ENCODE measurements at places on chromosomes 1 and 21.

GRCh38 chr1:4853904-4854303 lies 199.5 kb downstream of the AJAP1 start:
- no peak for DNase-seq

GRCh38 chr1:94532077-94532476 lies 9.5 kb downstream of the F3 start:
- no peak for DNase-seq

- DNase-seq: no peak
Measured at GRCh38 chr1:23357138-23357908, 12.3 kb downstream of the ZNF436 start.

- DNase-seq: no peak
Measured at GRCh38 chr1:36083635-36084496, at the start of gene TEKT2. Gene TEKT2 (plus strand): TSS chr1:36084094. CDS start chr1:36084922, 828 bp downstream.

DNA sequence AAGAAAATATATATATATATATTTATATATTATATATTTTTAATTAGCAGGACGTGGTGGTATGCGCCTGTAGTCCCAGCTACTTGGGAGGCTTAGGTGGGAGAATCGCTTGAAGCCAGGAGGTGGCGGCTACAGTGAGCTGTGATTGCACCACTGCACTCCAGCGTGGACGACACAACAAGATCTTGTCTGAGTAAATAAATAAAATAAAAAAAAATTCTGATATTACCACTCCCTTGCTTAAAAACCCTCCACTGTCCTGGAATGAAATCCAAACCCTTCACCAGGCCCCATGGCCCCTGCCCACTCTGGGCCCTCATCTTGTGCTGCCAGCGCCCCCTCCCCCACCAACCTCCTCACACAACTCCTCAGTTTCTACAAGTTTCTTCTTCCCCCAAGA lies 1.7 kb upstream of the ECE1 start:
- no peak for DNase-seq

DNA sequence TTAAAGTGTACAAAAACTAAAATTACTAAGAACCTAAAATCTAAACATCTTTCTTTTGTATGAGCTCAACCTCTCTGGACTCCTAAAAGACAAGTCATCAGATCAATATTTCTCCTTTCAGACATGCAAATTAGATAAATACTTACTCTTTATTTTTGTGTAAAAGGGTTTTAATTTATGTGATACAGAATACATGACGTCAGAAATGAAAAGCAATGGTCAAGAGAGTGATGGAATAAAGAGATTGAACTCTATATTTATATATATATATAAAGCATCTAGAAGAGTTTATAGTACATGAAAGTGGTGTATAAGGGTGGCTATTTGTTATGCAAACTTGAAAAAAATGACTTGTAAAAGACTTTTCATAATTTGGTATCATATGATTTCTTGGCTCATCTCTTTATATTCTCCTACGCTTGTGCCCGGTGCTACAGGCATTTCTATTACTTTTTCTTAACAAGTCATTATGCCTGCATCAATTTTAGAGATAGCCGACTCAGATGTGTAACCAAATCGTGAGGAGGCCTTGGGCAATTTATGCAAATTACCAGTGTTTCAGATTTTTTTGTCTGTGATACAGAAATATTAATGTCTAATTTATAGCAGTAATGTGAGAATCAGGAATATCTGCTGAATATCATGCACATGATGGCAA lies 186.0 kb upstream of the OLFM3 start:
- DNase-seq: no peak

DNA sequence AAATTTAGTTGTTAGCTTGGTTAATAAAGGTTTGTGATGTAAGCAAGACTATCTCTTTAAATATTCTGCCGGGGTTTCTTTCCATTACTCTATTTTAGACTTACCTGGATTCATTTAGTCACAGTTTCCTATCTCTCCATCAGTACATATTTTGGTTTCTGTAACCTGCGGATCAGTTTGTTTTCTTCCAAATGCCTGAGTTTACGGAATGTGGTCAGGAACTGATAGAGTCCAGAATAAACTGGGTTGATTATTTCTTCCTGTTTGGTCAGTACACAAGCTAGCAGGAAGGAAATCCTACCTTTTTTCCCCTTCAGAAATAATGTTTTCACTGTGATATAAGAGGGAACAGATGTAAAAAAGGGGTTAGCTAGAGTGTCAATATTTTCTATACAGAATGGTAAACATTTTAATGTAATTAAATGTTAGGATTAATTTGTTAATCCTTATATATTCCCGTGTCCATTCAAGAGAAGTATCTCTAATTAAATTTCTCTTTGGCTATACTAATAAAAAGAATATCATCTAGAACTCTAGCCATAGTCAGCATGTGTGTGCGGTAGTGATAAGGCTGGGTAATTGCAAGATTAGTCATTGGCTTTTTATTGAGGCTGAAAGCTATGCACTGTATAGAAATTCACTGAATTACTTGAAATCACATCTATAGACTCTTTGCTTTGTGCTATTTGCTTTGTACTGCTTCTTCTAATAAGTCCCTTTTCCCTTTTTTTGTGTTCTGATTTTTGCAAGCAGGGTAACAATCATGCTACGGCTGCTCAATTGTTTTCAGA lies 144.7 kb upstream of the ADGRL4 start:
- DNase-seq: no peak

GRCh38 chr1:238177351-238177750 lies 286.6 kb upstream of the ZP4 start:
- no peak for DNase-seq

GRCh38 chr21:39111931-39112550 lies 71.2 kb downstream of the PSMG1 start:
- DNase-seq: no peak

- DNase-seq: no peak
Measured at GRCh38 chr1:116064616-116065015, 46.6 kb upstream of the MAB21L3 start.

GRCh38 chr1:154198756-154199562 lies 7.1 kb upstream of the TPM3 start:
- DNase-seq: no peak

- no peak for DNase-seq
Measured at GRCh38 chr1:58779059-58779754, 4.6 kb downstream of the JUN start.

DNA sequence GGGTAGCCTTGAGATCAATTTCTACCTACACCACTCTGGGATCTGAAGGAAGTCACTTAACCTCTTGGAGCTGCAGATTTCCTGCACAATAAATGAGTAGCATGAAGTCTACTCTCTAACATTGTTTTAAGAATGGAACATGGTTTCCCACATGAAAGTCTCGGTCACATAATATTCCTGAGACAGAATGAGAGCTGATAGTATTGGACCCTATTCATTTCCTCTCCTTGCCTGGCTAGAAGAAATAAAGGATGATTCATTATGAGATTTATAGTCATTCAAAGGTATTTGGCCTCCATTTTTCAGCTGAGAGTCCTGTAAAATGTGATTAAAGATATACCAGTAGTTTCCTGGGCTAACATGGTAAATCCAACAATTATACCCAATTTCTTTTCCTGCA lies 56.7 kb downstream of the ARHGAP29 start:
- DNase-seq: no peak

DNA sequence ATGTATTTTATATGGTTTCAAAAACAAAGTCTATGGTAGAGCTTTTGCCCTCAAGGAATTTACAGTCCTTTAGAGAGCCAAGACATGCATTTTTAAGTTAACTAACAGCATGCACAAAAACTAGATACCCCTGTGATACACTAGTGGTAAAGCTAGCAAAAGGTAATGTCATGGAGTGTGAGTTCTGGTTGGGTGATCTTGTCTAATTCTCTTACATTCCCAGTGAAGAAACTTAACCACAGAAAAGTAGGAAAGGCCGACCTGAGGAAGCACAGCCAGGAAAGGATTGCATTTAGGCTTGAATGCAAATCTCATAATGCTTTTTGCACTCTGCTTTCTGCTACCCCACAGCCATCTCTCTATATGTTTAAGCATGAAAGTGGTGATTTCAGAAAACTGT lies 202.2 kb downstream of the ROR1 start:
- DNase-seq: no peak

GRCh38 chr1:215731699-215732098 lies 164.6 kb downstream of the KCTD3 start:
- no peak for DNase-seq

DNA sequence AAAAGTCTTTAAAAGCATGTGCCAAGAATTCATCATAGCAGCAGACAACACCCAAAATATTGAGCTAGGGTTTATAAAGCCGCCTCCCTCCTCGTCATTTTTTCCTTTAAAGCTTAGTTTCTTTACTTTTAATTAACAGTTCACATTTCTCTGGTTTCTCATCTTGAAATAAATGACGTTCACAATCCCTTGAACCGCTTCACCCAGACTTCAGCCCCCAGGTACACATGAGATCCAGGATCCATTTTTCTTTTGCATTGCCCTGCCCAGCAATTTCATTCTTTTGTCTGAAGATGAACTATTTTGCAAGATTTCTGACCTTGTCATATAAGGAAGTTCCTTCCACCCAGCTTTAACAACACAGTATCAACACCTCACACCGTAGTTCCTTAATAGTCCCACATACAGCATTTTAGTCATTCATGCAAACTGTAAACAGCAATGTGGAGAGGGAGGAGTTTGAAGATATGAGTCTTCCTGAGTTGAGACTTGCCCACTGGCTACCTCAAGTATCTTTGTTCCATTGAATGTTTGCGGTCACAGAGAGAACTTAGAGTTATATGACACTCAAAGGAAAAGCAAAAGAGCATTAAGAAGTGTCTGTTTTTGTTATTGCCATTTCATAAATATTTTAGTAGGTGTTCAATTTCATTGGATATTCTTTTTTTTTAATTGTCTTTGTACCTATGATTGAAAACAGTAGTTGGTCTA lies 35.3 kb upstream of the CACYBP start:
- DNase-seq: no peak

DNA sequence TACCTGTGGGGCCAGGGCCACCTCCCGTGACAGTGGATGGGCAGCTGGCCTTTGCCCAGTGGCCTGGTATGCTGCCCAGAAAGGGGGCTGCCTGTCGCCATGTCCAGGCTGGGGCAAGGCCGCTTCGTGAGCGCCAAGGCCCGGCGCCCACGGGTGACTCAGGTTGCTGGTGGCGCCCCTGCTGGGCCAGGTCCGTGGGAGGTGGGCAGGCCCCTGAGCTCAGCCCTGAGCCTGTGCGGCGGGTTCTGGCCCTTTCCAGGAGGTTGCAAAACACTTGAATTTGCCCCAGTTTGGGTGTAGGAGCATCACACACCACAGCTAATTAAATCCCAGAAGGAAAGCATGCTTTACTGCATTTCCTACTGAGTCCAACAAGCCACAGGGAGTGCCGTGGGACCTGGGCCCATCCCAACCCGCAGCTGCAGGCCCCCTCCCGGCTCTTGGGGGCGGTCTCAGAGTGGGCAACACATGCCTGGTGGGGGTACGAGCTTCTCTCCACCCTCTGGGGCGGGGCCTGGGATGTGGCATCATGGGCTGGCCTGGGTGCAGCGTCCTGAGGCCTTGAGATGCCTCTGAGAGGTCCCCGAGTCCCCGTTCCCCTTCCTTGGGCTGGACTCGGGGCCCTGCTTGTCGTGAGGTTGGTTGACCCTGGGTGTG lies 159.8 kb downstream of the PEX14 start:
- no peak for DNase-seq

All from activated gamma-delta T cell (primary cell).